ENCODE measurements at places on chromosomes 16 and 17.

GRCh38 chr17:48549281-48549630, 4.3 kb upstream of the HOXB2 start:
- DNase-seq = no peak

DNA sequence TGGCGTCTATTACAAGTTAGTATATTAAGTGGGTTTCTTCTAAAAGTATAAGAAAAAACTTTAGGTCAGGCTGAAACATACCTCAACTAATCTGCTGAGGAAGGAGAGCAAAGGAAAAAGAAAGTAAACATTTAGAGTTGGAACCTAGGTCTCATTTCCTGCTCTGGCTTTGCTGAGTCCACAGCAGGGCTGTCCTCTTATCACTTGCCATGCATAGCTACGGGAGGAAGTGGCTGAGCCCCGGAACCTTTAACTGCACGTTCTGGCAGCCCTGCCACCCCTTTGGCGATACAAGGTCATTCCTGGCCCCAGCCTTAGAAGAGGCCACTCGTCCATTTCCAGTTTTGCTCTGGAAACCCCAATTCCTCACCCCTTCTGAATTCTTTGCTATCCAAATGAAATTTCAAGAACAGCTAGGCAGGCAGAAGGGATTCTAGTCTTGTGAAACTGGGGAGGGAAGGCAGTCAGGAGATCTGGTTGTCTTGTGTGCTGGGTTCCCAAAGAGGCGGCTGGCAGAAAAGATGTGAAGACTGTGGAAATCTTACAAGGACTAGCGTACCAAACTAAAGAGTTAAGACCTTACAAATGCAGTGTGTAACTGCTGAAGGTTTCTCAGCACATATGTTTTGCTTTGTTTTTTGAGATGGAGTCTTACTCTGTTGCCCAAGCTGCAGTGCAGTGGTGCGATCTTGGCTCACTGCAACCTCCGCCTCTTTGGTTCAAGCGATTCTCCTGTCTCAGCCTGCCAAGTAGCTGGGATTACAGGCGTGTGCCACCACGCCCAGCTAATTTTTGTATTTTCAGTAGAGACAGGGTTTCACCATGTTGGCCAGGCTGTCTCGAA, 19.1 kb downstream of the WIPI1 start:
- DNase-seq = no peak

DNA sequence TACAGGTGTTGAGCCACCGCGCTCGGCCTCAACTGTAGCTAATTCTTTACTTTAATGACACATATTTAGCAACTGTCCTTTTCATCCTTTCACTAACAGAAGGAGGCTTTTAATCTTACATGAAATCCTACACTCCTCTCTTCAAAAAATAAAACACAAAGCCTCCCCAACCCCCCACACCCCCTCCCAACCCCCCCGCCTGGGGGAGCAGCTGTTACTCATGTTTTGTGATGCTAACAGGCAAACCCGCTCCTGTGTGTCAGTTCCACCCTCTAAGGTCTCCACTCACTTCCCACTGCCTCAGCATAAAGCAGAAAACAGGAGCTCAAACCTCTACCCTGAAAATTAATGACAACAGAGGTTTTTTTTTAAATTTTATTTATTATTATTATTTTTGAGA, 55.4 kb upstream of the SLC25A19 start:
- peak; percentile 57 for DNase-seq

- DNase-seq = peak; percentile 27
These were observed 14.2 kb downstream of the POLR3K start for GRCh38 chr16:38941-39892.

GRCh38 chr17:72369366-72369765, 248.5 kb downstream of the SOX9 start:
- DNase-seq = no peak

GRCh38 chr17:7636163-7636562, 6.2 kb downstream of the SHBG start:
- DNase-seq = no peak

DNA sequence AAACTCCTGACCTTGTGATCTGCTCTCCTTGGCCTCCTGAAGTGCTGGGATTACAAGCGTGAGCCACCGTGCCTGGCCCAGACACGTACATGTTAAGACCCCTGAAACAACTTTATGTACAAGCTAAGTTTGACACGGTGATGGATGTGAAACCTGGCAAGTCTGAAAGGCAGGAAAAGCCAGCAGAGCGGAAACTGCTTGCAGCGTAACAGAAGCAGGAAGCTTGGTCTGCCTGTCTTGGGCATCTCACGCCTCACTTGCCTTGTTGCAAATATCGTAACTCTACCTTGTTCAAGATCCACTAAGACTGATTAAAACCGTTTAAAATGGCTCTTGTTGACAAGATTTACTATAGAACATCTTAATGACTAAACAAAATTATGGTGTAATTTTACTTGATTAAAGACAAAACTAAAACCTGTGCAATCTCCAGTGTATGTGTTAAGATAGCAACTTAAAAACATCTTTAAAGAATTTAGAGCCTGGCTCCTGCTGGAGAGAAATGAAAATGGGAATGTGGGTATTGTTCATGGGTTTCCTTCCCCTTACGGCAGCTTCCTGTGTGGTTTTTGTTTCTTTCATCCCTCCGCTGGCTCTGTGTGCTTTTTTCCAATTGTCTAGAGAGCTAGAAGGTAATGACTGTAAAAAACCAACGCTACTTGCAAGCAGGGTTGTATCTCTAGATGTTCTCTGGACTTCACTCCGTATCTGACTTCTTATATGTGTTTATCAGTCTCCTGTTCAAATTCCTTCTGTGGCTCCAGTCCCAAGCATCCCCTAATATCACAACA, 477.6 kb downstream of the XYLT1 start:
- no peak for DNase-seq

DNA sequence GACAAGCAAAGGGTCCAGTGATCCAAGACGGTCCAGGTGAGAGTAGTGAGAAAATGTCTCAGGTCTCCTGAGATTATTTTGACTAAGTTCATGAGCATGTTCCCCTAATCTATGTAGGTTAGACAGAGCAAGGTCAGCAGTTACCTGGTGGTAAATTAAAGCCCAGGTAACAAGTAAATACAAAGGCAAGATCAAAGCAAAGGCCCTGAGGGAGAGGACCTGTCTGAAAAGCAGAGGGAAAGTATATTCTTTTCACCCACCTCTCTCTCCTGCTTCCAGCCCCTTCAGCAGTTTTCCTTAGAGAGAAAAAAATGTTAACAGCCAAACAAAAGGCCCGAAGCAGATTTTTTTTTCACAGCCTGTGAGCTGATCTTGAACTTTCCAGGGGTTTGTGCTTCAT, 302.7 kb downstream of the MAP2K6 start:
- DNase-seq = no peak

GRCh38 chr17:2797637-2798036, 1.4 kb downstream of the RAP1GAP2 start:
- no peak for DNase-seq

- no peak for DNase-seq
These were observed 9.2 kb downstream of the SYT17 start for GRCh38 chr16:19177111-19177739.

- no peak for DNase-seq
These were observed 5.2 kb upstream of the FOXJ1 start for GRCh38 chr17:76146053-76146851.

GRCh38 chr17:57687642-57688041, 57.5 kb downstream of the CCDC182 start:
- DNase-seq = no peak

GRCh38 chr16:57475711-57476339, 10.5 kb downstream of the DOK4 start:
- peak; percentile 73 for DNase-seq

DNA sequence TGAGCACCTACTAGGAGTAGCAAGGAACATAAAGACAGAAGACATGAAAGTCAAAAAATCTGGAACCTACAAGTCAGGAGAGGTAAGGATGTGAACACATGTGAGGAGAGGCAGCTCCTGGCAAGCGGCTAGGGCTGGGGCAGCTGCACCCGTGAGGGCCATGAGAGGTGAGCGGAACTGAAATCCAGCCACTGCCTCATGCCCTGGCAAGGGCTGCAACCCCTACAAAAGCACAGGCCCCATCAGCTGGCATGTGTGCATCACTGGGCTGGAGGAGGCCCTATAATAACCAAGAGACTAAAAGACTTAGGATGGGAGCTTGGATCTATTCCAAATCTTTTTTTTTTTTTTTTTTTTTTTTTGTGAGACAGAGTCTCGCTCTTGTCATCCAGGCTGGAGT, 40.3 kb upstream of the ERN1 start:
- no peak for DNase-seq

Measured in stimulated activated CD4-positive, alpha-beta T cell treated with anti-CD3 and anti-CD28 coated beads, Interleukin-4, amount 100 ng/mL, for 1 hour (primary cell).